ENCODE measurements at places on chromosomes 1 and 21.

GRCh38 chr1:42422737-42423136 lies 33.1 kb downstream of the ZMYND12 start:
- no peak for DNase-seq

DNA sequence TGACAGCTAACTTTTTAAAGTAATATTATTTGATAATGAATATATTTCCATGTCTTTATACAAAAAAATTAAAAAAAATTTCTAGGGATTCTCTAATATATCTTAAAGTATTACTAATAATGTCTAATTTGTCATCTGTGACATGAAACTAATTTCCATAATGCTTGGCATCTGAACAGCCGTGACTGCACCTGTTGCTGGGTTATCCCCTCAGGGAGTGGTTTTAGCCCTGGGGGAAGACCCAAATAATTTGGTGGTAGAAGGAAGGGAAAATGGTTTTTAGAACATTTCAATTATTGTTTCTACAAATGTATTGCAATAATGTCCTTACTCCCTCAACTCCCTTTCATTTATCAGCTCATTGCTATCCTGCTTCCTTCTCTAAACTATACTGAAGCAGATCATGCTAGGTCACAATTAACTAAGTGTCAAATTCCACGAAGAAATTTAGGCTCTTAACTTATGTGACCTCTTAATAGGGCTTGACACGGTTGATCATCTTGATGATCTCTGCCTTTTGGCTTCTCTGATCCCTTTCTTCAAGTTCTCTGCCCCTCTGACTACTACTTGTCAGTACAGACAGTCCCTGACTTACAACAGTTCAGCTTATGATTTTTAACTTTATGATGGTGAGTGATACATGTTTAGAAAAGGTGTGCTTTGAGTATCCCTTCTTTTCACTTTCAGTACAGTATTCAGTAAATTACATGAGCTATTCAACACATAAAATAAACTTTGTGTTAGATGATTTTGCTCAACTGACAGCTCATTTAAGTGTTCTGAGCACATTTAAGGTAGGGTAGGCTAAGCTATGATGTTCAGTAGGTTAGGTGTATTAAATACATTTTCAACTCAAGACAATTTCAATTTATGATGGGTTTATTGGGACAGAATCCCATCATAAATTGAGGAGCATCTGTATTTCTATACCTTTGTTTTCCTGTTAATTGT lies 26.4 kb upstream of the DPH5 start:
- DNase-seq, result no peak

- no peak for DNase-seq
Observed at GRCh38 chr1:107683683-107684082, 281.3 kb downstream of the VAV3 start.

- DNase-seq, result peak; percentile 18
Observed at GRCh38 chr1:111754984-111755330, 744 bp upstream of the DDX20 start.

- no peak for DNase-seq
Observed at GRCh38 chr1:77370583-77371306, 88.9 kb downstream of the AK5 start.

GRCh38 chr1:229596925-229597699 lies 28.8 kb downstream of the TAF5L start:
- DNase-seq, result no peak

DNA sequence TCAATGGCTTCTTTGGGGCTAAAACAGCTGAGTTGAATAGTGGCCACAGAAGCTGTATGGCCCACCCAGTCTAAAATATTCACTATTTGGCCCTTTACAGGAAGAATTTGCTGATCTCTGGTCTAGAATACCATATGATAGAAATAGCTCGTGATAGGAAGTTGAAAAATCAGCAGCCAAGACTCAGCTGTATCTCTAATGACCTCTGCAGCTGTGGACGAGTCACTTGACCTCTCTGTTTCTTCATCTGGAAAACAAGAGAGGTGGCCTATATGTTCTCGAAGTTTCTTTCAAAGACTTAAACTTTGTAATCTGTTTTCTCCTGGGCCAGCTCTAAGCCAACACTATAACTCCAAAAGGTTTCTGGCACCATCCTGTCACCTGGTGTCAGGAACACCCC lies 129.2 kb downstream of the ZBTB18 start:
- no peak for DNase-seq

- DNase-seq, result no peak
Observed at GRCh38 chr1:196160066-196160795, 448.0 kb downstream of the KCNT2 start.

DNA sequence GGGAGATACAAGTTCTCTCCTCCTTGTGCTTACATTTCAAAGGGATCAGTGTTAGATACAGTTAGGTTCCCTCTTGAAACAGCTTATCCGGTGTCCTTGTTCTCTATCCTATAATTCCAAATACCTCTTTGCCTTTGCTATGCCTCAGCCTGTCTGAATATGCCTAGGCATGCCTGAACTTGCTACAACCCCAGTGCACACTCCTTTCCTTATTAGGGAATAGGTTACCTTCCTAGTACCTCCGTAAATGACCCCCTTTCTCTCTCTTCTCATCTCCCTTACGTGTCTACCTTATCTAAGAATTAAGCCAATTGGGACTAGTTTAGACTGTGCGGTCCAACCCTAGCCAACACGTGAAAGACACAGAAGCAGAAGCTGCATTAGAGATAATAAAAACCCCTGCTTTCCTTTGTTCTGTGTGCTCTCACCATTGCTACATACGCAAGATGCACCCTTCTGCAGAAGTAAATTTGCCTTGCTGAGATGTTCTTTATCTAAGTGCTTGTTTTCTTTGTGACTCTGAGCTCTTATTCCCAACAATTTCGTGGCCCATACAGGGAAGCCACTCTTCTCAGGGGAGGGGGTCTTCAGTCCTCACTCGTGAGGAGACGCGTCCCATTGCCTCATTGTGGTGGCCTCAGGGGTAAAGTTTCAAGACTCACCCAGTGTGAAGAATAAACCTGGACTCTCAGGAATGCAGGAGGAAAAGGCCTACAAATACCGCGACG lies 802.1 kb downstream of the PLA2G4A start:
- no peak for DNase-seq

DNA sequence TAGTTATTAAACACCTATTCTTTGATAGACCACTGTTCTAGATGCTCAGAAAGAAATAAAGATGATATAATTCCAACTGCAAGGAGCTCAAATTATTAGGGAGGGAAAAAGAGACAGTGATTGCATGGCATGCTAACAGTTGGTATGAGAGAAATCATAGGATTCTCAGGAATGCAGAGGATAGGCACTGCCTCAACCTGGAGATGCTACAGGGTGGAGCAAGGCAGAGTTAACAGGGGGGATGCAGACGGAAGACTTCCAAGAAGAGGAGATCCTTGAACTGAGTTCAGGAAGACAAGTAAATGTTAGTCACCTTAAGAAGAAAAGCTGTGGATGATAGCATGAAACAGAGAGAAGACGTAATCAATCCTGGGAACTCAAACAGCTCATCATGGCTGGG lies 123.7 kb downstream of the DAB1 start:
- DNase-seq, result no peak

DNA sequence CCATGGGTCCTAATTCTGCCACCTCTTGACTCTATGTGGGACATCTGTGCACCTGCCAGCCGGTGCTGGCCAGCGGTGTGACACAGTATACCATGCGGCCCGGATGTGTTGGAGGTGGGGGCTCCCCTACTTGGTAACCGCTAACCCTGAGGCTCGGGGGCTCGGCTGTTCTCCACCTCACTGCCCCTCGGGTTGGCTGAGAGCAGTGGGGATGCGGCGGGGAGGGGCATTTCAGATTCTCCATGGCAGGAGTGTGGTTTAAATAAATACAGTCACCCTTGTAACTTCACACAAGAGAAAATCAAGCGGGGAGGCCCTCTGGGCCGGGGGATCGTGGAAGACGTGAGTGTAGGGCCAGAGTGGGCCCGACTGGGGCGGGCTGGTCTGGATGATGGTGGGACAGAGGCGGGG lies 11.0 kb downstream of the KRTAP10-1 start:
- DNase-seq, result no peak

DNA sequence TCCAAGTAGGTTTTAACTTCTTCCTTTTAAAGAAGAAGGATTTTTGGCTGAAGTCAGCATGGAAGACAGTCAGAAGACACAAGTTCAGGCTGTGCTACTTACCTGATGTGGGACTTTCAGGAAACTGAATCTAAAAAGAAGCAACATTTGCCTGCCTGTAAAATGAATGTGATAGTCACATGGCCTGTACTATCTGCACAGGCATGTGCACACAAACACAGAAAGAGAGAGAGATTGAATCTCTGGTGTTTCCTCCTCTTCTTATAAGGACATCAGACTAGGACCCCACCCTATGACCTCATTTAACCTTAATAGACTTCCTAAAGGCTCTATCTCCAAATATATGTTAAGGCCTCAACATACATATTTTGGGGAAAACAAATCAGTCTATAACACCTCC lies 542.9 kb downstream of the PLPP3 start:
- no peak for DNase-seq

DNA sequence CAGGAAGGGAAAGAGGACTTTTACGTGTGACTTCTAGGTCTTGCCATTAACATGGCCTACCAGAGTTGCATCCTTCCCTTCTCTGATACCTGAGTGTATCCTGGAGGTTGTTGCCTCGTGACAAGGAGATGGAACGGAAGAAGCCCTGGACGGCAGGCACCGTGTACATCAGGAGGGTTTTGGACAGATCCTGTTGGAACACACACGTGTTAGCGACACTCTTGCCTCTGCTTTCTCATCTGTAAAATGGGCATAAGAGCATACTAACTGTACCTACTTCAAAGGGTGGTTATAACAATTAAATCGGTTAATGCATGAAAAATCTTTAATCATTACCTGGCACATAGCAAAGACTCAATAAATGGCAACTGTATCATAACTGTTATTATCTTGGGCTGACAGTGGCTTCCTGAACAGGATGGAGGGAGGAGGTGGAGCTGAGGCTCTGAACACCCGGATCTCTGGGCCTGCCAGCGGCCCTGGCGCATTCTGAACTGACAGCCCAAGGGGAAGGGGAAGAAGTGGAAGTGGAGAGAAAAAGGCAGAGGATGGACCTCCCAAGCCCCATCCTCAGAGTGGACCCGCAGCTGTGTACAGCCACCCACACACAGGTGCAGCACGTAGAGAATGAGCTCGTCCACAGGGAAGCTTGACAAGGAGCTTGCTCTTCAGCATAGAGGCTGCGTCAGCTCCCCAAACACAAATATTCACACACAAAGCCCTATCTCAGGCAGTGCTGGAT lies 30.2 kb upstream of the EXOSC10 start:
- no peak for DNase-seq

DNA sequence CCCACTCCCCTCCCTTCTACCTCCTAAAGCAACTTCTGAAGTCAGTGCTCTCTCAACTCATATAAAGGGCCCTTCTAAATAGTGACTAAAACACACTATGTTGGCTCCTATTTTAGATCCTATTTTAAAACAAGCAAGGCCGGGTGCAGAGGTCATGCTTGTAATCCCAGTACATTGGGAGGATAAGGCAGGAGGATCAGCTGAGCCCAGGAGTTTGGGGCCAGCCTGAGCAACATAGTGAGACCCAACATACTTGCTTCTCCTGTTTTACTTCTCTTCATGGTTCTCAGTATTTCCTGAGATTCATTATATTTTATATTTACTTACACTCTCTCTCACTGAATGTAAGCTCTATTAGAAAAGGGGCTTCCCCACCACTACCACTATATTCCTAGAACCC lies 42.5 kb downstream of the LUZP1 start:
- no peak for DNase-seq

DNA sequence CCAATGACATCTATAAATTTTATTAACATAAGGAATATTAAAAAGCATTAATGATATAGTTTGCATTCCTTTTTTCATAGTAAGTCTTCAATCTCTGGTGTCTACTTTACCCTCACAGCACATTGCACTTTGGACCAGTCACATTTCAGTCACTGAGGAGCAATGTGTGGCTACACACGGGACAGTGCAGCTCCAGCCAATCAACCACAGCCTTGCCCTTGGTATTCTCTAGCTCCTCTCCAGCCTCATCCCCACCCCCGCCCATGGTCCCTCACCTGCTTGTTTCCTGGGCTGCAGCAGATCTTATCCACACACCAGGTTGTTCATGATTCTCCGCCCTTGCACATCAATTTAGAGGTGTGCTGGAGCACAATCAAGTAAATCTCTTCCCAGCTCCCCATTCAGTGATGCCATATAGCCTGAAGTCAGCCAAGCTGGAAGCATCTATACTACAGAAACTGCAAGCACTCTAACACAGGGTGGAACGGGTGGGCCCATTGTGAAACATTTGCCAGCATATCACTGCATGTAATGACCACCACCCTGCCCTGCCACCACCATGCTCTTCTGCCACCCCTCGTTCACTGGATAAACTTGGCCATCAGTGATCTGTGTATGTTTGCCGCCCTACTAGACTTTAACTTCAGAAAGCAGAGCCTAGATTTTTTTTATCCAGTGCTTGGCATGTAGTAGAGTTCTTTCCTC lies 93.0 kb upstream of the SLC44A3 start:
- no peak for DNase-seq

DNA sequence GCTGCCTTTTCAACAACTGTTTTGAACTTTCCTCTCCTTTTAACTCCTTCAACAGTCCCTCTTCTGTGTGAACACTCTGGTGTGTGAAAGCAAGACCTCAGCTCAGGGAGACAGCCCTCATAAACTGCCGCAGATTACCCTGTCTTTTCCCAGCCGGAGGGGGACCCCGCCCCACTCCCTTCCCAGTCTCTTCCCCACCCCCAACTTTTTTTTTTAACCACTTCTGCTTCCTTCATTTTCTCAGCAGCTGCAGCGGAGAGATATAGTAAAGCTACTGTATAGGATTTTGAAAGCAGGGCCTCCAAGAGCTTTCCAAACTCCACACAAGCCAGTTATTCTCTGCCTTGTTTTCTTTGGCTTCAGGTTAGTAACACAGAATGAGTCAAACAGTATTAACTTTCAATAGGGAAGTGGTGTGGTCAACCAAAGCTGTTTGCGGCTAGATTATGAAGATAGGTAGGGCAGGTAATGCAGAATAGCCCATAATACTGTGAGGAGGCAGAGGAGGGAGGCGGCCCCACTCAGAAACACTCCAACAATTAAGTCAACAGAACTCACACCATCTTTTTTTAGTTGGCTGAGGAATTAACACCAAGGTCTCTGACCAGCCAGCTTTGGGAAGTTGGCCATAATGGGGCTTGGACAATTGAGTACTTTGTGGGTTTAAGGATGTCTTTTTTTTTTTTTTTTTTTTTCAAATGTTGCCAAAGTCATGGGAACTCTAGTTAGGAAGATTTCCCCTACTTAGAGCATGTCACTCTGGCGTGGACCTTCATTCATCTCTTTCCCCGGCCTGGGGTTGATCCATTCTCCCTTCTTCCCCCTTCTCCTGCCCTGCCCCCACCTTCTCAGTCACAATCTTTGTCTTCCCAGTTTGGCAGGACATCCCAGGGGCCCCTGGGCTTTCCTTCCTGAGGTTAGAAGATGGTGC lies 177.0 kb downstream of the CLIC6 start:
- DNase-seq, result no peak
